ENCODE measurements at places on chromosomes 16 and 17. TPM values are rescaled to one million over a fixed set of nuclear protein-coding genes. Genes with fewer than 3 reads are reported as not detected.

Gene ACSM2A
- total RNA-seq: not detected

DNA sequence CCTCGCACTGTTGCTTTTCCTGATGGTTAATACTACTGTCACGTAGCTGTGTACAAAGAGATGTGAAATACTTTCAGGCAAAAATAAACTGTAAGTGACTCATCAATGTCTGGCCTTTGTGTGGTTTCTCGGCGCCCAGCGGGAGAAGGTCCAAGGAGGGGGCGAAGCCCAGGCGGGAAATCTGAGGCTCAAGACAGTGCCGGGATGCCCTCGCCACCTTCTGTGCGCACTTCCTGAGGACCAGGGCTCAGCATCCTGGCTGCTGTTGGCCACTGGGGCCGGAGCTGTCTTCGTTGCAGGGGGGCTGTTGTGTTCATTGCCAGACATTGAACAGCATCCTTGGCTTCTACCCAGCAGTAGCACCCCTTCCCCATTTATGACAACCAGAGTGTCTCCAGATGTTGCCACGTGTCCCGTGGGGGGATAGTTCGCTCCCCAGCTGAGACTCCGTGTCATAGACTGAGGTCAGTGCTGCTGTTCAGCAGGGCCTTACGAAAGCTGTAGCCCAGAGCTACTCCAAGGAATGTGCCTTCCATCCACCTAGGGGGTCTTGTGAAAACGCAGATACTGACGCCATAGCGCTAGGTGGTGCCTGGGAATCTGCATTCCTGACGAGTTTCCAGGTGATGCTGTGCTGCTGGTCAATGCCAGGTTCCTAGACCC lies 67.3 kb upstream of the PLCG2 start:
- DNase-seq: no peak

DNA sequence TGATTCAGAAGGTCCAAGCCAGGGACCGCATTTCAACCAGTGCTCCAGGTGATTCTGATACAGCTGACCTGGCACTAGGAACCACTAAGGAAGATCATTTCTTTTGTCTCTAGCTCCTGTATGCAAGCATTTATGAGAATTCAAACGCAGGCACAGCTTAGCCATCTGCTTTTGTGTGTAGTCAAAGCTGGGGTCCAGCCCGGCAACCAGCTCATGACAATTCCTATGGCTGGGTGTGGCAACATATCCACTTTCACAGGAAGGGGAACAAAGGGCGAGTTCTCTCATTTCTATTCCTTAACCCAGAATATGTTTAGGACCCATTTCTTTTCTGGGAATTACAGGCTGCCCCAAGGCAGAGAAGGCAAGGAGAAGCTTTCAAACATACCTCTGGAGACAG lies 27.3 kb upstream of the COG7 start:
- DNase-seq: no peak

- no peak for DNase-seq
Measured at GRCh38 chr17:73214008-73214407, 21.2 kb downstream of the COG1 start.

- DNase-seq: no peak
Measured at GRCh38 chr17:36675250-36675649, 73.9 kb downstream of the MRM1 start.
